ENCODE measurements at places on chromosomes 1 and 21. TPM values are rescaled to one million over a fixed set of nuclear protein-coding genes. Genes with fewer than 3 reads are reported as not detected.

The E2F2 gene
- total RNA-seq: 0.19 TPM

The PPFIA4 gene
- total RNA-seq: not detected

The AQP10 gene
- total RNA-seq: not detected

The FCGR1A gene
- total RNA-seq: 3.7 TPM

The SEC16B gene
- 4.0 TPM for total RNA-seq

The KPRP gene
- total RNA-seq: not detected

The TMEM200B gene
- total RNA-seq: 35.0 TPM

The MAN1A2 gene
- total RNA-seq: 40.7 TPM

The FOXO6 gene
- not detected for total RNA-seq

The TGFB2 gene
- 6.8 TPM for total RNA-seq

The DAP3 gene
- total RNA-seq: 109 TPM

The OR14I1 gene
- total RNA-seq: not detected

The CENPF gene
- 4.2 TPM for total RNA-seq

The WNT3A gene
- total RNA-seq: not detected

The EGLN1 gene
- total RNA-seq: 50.2 TPM

The FBXO2 gene
- total RNA-seq: not detected

The SLC22A15 gene
- 18.3 TPM for total RNA-seq

The ITGB2 gene
- 55.8 TPM for total RNA-seq

The SLC6A17 gene
- not detected for total RNA-seq

The ALPL gene
- total RNA-seq: 17.7 TPM

The LMOD1 gene
- 168 TPM for total RNA-seq

The SLAMF8 gene
- total RNA-seq: 17.6 TPM

The SIM2 gene
- total RNA-seq: not detected

The MAN1C1 gene
- 14.1 TPM for total RNA-seq

The GNB1 gene
- total RNA-seq: 173 TPM

The LAD1 gene
- not detected for total RNA-seq

The PLA2G2C gene
- not detected for total RNA-seq

The ZSWIM5 gene
- total RNA-seq: 0.85 TPM

The GBP7 gene
- total RNA-seq: not detected

The NASP gene
- 91.2 TPM for total RNA-seq

The LHX8 gene
- total RNA-seq: not detected

The C1orf159 gene
- 6.8 TPM for total RNA-seq

The DHRS3 gene
- 406 TPM for total RNA-seq

The NOL9 gene
- total RNA-seq: 24.3 TPM

The OR2T11 gene
- total RNA-seq: not detected

The SPATA17 gene
- total RNA-seq: not detected

The SLAMF6 gene
- 0.65 TPM for total RNA-seq

The MRAP gene
- total RNA-seq: 31.9 TPM

The FAM43B gene
- total RNA-seq: 0.38 TPM

The C1QA gene
- 180 TPM for total RNA-seq

The LCE1C gene
- not detected for total RNA-seq

The PRAMEF1 gene
- not detected for total RNA-seq

The GJC2 gene
- 0.82 TPM for total RNA-seq

The CDA gene
- 4.9 TPM for total RNA-seq

The ELAPOR1 gene
- 0.22 TPM for total RNA-seq

The CFAP107 gene
- total RNA-seq: not detected

The HSPB7 gene
- total RNA-seq: 429 TPM

The NR1I3 gene
- total RNA-seq: not detected

The CCDC27 gene
- not detected for total RNA-seq

Data from subcutaneous adipose tissue (tissue), 4 donors.